Panc1 (cell line): ENCODE measurements at places on chromosomes 7 and 10. TPM values are rescaled to one million over a fixed set of nuclear protein-coding genes. Genes with fewer than 3 reads are reported as not detected.

- DNase-seq = no peak
Measured at GRCh38 chr7:43758029-43758821, at the start of gene BLVRA. Gene BLVRA, plus strand, starts transcription at chr7:43758680. Its CDS starts 12,479 bp downstream, at chr7:43771159.

DNA sequence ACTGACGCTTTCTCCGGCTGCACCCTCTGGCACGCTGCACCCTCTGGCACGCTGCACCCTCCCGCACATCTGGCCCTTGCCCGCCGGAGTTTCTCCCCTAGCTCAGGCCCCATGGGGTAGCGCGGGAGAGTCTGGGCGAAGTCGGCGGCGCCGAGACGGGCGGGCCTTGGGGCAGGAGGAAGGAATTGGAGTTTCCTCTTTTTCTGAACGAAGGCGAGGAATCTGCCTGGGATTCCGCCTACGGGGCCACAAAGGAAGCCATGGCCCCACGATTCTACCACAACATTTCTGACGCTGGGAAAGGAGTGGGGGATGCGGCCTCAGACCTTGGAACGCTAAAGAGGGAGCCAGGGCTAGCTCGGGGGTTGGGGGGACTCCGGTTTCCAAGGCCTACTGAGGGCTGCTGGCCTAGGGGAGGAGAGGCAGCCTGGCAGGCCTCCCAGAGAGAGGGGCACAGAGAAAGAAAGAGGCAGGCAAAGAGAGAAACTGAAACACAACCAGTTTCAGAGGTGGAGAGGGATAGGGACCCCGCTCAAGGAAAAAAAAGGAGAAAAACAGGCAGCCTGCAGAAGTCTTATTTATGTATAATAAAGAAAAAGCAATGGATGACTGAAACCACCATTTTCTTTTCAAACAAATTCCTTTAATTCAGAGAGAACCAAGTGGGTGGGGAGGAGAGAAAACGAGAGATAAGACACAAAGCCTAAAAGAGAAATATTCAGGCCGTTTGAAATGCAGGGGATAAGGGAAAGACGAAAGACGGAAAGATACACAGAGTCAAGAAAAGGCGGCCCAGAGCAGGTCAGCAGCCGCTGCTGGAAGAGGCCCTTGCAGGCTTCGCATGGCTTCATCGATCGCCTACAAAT lies 4.3 kb downstream of the TLX1 start:
- DNase-seq = no peak

Gene LLCFC1
- not detected for total RNA-seq

DNA sequence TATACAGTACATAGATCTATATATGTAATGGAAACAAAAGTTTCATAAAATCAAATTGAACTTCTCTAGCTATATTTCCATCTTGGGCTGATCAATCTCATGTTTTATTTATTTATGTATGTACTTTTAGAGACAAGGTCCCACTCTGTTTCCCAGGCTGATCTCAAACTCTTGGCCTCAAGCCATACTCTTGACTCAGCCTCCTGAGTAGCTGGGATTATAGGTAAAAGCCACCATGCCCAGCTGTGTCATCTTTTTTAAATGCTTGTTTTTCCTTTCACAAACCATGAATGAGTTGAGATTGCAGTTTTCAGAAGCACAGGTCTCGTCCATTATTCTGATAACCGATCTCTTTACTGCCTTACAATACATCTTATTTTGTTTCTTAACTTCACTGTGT lies 400.9 kb downstream of the KCNMA1 start:
- DNase-seq = no peak

DNA sequence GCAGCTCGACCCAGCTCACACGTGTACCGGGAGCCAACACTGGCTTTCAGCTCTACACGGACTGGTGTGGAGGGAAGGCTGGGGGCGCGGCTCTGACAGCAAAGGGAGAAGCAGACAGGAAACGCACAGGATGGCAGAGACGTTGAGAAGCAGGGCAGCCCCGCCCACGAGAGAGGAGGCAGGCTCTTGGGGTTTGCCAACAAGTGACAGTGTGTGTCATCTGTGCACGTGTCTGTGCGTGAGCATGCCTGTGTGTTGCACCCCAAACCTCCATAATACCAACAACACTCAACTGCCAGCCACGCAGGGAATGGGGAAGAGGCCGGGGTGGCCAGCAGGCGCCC lies 64.4 kb upstream of the PDGFA start:
- DNase-seq = no peak

DNA sequence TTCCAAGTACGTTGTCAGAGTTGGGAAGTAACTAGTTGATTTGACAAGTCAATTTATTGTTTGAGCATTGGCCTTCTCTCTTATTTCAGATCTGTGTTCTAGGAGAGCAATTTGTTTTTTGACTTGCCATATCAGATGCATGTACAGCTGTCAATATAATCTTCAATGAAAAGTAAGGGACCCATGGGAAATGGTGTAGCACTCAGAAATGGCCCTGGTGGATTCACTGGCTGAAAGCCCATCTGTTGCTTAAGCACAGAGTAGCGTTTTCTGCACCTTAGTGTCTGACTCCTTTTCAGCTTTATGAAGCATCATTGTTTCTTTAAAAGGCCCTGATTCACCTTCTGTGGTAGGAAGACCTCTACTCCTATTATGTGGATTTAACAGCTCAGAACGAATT lies 10.2 kb downstream of the GARS1 start:
- DNase-seq = no peak

Gene FAM237B
- total RNA-seq = not detected
